ENCODE measurements at places on chromosomes 5 and 9.

DNA sequence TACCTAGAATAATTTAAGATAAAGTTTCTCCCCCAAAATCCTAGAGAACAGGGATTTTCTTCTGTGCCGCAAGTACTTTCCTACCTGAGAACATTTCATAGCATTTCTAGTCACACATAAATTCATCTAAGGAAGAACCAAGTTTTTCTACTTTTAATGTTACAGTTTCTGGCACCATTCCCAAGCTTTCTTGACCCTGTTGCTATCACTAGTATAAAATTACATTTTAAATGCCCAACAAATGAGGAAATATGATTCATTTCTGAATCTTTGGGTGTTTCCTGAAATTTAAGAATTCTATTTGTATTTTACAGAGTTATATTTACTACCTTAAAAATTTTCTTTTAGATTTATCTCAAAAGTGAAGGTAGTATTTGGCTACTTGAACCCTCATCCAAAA lies 137.8 kb downstream of the LPAR1 start:
- DNase-seq: no peak

GRCh38 chr5:65912311-65912710 lies 14.1 kb upstream of the ERBIN start:
- DNase-seq: no peak

DNA sequence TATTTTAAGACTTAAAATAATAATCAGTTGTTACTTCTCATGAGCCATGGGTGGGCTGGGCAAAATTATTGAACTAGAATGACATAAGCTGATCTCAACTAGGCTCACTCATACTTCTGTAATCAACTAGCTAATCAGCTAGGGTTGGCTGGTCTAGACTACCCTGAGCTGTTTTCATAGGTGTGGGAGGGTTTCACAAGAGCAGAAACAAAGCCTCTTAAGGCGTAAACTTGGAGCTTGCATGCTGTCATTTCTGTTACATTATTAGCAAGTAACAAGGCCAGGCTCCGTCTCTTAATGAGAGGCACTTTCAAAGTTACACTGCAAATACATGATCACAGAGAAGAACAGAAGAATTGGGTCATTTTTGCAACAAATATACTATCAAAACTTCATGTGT lies 57.2 kb upstream of the GHR start:
- no peak for DNase-seq

DNA sequence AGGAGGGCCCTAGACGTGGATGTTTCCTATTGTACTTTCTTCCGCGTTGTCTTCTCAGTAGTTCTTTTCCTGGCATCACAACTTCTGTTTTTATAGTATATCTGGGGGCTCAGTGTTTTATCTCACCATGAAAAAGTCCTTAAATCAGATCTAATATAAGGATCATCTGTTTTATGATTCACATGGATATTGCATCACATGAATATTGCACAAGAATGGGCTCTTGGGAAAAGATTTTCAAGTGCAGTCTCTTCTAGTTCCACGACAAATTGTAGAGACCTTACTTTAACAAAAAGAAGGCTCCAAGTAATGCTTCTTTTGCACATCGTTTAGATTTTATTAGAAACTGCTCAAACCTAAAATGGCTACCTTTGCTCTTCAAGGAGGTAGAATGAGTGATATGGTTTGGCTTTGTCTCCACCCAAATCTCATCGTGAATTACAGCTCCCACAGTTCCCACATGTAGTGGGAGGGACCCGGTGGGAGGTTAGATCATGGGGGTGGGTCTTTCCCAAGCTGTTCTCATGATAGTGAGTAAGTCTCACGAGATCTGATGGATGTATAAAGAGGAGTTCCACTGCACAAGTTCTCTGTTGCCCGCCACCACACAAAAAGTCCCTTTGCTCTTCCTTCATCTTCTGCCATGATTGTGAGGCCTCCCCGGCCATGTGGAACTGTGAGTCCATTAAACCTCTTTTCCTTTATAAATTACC lies 53.7 kb upstream of the FAM120A start:
- no peak for DNase-seq

DNA sequence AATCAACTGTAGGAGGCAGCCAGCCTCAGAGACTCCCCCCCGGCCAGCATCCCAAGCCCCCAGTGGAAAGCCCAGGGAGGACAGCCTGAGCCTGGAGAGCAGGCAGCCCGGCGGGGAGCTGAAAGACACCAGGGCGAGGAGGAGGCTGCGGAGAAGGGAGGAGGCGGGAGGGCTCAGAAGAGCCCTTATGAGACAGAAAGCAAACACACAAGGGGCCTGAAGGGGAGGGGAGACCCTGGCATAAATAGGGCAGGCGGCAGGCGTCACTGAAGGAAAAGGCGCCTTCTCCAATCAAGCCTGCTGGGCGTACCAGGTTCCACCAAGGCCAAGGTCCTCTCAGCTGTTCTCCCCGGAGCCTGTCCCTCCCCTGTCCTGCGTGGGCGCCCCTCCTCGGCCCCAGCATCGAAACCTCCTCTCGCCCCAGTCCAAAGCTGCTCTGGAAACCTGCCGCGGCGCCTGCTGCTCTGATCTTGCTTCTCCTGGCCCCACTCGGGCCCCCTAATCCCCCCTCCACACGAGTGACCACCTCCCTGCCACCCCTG lies 1.3 kb downstream of the SLC9A3 start:
- no peak for DNase-seq

- DNase-seq: no peak
Observed at GRCh38 chr5:14464096-14464495, 117.5 kb upstream of the OTULINL start.

GRCh38 chr5:97009212-97009898 lies 73.5 kb downstream of the LNPEP start:
- no peak for DNase-seq

DNA sequence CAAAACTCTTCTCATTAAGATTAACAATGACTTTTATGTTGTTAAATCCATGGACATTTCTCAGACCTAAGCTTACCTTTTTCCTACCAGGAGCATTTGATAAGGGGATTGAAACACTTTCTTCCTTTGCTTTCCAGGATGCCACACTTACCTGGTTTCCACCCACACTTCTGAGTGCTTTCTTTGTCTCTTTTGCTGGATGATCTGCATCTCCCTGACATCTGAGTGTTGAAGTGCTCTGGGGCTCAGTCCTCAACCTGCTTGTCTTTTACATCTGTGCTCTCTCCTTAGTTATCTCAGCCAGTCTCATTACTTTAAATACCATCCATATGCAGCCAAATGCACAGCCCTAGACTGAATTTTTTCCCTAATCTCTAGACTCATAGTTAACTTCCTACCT lies 22.9 kb upstream of the GRIA1 start:
- no peak for DNase-seq

DNA sequence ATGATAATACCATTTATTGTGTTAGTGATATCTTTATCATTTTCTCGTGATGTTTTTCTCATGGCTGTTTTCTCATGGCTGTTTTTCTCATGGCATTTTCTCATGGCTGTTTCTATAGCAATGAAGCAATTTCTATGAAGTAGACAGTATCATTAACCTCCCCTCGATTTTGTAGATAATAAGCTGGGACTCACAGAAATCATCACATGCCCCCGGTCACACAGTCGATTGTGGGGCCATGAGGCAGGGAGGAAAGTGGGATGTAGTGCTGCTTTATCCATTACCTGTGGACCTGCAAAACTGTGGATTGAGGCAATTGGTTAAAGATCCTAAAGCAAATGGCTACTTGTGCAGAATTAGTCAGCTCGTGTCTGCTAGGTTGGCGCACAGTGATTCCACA lies 47.3 kb downstream of the TGFBI start:
- DNase-seq: no peak

DNA sequence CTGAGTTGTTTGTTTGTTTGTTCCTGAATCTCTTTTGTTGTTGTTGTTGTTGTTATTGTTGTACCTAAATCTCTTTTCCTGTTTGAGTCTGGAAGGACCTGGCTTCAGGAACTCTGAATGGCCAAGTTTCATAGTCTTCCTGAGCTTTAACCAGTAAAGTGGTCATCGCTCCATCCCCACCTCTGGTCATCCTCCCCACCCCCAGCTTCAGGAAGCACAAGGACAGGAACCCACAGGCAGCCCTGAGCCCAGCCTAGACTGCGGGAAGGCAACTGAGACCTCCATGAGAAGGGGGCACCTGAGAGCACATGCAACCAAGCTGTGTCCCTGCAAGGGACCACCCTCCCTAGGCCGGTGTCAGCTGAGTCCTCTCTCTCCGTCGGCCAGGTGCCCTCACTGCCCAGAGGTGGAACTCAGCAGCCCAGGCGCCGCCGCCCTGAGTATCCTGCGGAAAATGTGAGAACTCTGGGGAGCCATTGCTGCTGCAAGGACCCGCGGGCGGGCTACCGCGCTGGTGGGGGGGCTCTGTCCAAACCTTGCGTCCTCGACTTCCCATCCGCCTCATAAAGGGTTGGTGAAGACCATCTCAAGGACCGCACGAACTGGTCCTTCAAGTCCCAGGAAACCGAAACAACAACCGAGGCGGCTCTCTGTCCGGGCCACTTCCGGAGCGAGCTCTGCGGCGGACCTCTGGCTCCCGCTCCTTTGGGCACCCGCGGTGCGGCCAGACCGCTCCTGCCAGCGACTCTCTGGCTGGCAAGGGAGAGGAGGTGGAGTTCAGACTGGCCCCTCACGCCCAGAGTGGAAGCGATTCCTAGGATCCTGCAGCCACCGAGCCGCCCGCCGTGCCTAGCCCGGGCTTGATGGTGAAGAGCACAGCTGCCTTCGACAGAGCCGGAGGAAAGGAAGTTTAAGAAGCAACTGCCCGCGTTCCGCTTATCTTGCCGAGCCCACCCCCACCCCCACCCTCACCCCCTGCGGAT lies 4.2 kb downstream of the BARX1 start:
- no peak for DNase-seq

DNA sequence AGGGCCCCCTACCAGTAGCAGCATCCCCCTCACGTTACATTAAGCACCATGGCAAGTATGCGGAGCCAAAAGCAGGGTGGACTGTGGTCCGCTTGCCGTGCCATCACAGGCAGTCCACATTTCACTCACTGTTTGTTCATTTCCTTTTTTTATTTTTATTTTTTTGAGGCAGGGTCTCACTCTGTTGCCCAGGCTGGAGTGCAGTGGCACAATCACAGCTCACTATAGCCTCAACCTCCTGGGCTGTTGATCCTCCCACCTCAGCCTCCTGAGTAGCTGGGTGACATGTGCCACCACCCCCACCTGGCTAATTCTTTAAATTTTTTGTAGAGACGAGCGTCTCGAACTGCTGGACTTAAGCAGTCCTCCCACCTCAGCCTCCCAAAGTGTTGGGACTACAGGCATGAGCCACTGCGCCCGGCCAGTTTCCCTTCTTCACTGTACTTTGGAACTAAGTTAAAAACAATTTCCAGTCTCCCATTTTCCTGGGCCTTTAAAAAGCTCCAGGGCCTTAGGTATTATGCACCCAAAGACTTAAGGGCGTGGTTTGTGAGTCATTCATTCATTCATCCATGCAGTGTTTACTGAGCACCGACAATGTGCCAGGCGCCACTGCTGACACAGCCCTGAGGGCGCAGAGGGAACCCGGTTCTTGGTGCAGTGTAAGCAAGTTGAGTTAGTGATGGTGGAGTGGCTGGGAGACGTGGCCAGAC lies 19.9 kb downstream of the PRRX2 start:
- DNase-seq: no peak

- no peak for DNase-seq
Observed at GRCh38 chr5:43543434-43543833, 13.4 kb downstream of the PAIP1 start.

DNA sequence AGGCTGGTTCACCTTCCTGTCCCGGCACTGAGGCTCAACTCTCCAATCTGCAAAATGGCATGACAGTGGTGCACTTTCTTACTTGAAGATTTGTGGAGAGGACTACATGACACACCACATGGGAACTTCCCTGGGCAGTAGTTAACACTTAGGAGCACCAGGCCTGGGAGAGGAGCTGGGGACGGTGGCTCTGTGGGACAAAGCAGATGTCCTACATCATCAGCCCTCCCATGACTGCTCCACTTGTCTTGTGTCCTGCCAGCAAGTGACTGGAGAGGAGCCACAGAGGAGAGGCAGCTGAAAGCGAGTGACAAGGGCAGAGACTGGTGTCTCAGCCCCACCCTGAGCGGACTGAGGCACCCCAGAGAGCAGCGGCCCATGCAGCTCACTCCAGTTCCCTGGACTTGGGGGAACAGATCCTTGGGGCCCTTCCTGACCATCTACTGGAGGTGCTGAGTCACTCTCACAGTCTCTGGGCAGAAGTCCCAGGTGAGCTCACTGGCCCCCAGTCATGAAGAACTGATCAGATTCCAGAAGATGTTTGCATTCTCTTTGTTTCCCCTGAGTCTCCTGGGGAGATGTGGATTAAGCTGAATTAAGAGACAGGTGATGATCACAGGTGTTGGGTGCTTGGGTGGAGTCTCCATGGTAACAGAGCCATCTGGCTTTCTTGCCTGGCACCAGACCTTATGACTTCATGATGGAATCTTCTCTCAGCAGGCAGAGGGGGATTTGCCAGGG lies 13.2 kb upstream of the SLC25A48 start:
- no peak for DNase-seq

GRCh38 chr5:76473661-76474060 lies 70.6 kb downstream of the IQGAP2 start:
- peak; percentile 51 for DNase-seq

GRCh38 chr5:5751498-5751897 lies 329.0 kb downstream of the ICE1 start:
- no peak for DNase-seq

DNA sequence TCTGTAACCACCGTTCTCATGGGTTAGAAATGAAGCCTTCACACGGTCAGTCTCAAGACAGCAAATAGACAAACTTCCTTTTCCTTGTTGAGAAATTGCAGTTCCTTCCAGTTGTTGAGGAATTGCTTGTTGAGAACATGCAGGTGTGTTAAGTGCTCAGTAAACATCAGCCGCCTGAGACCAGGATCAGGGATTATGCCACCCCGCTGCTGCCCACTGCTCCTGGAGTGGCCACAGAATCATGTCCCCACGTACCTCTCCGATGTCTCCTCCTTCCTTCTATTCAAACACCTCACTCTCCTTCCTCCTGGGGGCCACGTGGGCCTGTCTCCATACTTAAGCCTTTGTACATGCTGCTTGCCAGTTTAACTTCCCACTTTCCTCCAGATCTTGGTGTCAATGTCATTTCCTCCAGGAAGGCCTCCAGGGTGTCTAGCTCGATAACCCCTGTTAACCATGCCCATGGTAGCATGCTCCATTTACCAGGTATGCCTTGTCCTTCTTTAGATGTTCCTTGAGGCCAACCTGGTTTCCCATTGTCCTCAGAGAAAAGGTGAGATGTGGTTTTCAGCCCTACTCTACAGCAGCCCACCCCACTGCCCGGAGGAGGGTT lies 33.8 kb upstream of the RPL26L1 start:
- no peak for DNase-seq

DNA sequence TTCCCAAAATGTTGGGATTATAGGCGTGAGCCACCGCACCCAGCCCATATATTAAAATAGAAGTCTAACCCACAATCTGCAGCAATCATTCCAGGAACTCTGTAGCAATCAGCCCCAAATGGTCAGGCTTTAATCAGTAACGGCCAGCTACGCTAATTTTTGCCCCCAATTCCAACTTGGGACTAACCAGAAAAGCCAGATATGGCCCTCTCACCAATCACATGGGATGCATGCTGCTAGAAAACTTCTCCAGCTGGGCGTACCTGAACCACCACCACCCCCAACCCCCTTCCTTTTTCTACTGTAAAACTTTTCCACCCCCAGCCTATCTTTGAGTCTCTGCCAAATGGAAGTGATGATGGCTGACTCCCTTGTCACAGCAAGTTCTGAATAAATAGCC lies 4.1 kb downstream of the SUSD1 start:
- no peak for DNase-seq

- no peak for DNase-seq
Observed at GRCh38 chr9:138117101-138117750, 239.6 kb downstream of the CACNA1B start.

GRCh38 chr9:31683116-31683515 lies 701.3 kb upstream of the ACO1 start:
- no peak for DNase-seq
